ENCODE measurements at places on chromosomes 16 and 17. TPM values are rescaled to one million over a fixed set of nuclear protein-coding genes. Genes with fewer than 3 reads are reported as not detected.
A peak's percentile ranks its signal among the peaks of the same experiment; 100 is the strongest.

GRCh38 chr16:66164581-66165247 lies 201.8 kb upstream of the CDH5 start:
- no peak for DNase-seq

DNA sequence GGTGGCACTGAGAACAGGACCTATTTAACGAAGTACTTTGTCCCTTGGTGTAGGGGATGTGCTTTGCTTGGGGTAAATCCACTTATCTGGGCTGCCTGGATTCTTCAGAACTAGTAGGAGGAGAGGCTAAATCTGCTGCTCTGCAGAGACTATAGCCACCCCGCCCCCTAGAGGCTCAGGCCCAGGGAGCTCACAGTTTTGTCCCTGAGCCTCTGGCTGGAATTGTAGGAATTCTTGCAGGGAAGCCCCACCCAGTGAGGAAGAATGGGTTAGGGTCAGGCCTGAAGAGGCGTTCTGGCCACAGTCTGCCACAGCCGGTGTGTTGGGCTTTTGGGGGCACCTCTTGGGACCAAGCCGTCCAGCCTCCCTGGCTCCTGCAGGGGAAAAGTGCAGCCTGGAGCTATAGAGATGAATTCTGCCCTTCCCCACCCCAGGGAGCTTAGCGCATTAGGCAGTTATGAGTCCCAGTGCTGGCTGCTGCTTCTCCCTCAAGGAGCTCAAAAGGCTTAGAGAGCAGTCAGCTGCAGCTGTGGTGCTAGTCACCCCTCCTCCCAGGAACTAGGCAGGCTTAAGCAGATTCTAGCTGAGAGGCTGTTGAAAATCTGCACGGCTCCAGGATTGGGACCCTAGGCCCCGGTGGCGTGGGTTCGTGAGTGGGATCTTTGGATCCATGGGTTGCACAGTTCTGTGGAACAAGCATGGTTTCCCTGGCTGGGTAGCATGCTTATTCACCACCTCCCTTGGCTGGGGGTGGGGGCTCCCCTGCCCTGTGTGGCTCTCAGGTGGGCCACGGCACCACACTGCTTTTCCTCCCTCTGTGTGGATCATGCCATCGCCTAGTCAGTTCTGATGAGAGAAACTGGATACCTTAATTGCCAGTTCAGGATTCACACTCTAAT lies 237.4 kb upstream of the TOM1L1 start:
- no peak for DNase-seq

MYH8 gene
- total RNA-seq: not detected

DNA sequence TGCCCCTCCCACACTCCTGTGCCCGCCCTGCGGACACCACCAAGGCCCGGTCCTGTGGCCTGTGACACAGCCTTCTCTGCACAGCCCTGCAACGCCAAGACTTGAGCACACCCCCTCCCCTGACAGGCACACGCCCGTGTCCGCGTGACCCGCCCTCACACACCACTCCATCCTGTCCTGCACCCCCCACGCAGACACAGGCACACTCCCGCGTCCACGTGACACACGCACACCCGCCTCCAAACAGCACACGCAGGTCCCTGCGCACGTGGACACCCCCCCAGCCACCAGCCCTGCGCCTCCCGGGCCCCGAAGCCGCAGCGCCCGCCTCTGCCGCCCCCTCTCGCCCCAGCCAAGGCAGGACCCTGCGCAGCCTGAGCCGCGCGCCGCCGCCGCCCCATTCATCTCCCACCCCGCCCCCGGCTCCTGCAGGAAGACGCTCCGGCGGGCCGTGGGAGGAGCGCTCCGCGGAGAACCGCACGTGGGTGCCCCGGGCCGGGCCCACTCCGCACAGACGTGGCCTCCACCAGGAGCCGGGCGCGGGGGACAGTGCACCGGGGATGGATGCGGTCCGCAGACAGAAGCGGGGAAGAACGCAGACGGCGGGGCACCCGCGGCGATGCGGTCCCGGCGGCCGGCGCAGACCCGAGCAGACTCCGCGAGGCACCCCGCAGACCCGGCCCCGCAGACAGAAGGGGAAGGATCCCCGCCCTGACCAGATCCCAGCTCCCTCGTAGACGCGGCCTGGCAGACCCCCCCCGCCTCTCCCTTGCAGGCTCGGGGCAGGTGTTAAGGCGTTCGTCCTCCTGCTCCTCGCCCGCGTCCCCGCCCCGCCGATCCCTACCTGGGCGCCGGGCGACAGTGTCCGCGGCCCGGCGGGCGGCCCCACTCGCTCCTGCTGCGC lies 506 bp downstream of the CAMKK1 start:
- peak; percentile 27 for DNase-seq

GRCh38 chr16:67703626-67704025 lies 15.5 kb downstream of the GFOD2 start:
- no peak for DNase-seq

GRCh38 chr17:34861864-34862263 lies 99.4 kb downstream of the CCT6B start:
- no peak for DNase-seq

DNA sequence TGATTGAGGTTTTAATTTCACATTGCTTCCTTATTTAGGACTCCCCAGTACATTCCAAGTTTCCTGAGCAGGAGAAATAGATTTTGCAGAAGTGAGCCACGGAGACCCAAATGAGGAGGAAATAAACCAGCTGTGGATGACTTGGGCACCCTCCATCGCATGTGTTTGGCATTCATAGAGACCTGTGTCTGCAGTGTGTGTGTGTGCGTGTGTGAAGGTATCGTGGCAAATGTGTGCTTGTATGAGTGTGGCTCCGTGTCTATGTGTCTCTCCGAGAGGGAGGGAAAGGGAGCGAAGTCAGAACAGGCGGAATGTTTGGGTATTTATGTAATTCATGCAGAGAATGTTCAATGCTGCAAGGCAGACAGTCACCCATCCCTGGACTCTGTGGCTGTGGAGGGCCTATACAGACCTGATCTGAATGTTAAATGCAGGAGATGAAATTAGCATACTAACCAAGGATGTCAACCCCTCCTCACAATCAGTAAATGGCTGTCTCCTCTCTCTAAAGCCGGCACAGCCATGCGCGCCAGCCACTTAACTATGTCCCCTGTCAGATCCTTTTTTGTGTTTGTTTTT lies 186.0 kb upstream of the ZFHX3 start:
- DNase-seq: no peak

DNA sequence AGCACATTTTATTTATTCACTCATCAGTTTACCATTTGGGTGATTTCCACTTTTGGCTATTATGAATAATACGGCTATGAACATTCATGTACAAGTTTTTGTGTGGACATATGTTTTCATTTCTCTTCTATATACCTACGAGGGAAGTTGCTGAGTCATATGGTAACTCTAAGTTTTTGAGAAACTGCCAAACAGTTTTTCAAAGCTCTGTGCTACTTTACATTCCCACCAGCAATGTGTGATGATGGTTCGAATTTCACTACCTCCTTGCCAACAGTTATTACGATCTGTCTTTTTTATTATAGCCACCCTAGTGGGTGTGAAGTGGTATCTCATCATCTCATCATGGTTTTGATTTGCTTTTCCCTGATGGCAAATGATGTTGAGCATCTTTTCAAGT lies 63.7 kb upstream of the MRTFB start:
- DNase-seq: no peak

- no peak for DNase-seq
Measured at GRCh38 chr17:74452033-74452840, 14.2 kb upstream of the CD300A start.

GRCh38 chr17:44197980-44198720 lies 1.5 kb downstream of the ATXN7L3 start:
- DNase-seq: peak; percentile 65

- DNase-seq: peak; percentile 95
Measured at GRCh38 chr16:58392215-58393137, at the start of gene GINS3. Gene GINS3, plus strand, starts transcription at chr16:58392471. Its CDS starts 131 bp downstream, at chr16:58392602.

- DNase-seq: no peak
Measured at GRCh38 chr17:50190293-50190602, 11.2 kb downstream of the COL1A1 start.

CTNS gene
- 13.6 TPM for total RNA-seq

HSD11B2 gene
- not detected for total RNA-seq

C17orf100 gene
- total RNA-seq: 5.6 TPM

SLC38A8 gene
- not detected for total RNA-seq

- peak; percentile 16 for DNase-seq
Measured at GRCh38 chr17:34081269-34081668, 173.8 kb upstream of the CCL2 start.

CAPNS2 gene
- not detected for total RNA-seq

DNA sequence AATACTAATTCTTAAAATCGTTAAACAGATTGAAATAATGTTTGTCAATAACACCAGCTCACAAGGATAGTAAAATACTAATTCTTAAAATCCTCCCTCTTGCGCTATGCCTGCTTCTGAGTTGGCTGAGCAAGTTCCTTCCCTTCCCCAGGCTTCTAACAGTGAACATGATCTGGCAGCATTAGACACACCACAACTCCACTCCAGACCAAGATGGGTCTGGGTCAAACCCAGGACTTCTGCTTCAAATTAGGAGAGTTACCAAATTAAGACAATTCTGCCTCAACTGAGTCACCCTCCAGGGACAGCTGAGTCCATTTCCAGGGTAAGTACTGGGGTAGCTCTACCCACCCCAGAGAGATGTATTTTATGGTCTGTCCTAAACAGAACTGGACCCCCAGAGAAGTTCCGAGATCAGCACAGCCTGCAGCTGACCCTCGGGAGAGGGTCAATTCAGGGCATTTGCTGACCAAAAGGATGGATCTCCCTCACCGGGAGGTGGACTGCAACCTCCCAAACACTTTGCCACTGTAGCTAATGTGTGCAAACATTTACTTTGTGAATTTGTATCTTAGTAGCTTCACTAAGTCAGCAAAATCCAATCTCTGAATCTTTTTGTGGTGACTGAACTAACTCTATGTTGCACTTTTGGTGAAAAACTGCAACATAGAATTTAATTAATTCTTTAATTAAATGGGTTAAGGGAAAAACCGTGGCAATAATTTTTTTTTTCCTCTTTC lies 48.8 kb downstream of the ADCY9 start:
- no peak for DNase-seq

TGFB1I1 gene
- total RNA-seq: 0.38 TPM

DNA sequence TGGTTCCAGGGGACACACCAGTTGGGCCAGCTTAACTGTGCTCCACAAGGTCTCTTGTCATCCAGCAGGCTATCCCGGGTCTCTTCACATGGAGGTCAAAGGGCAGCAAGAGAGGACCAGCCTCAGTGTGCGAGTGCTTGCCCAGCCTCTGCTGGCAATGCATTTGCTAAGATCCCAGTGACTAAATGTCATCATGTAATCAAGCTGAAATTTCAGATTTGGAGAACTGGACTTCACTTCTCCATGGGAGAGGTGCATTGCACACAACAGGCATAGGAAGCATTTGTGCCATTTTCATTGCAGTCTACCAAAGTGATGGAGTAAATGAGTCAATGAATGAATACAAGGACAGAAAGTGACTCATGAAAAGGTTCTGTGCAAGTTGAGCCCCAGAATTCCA lies 51.2 kb upstream of the KDM8 start:
- no peak for DNase-seq

DNA sequence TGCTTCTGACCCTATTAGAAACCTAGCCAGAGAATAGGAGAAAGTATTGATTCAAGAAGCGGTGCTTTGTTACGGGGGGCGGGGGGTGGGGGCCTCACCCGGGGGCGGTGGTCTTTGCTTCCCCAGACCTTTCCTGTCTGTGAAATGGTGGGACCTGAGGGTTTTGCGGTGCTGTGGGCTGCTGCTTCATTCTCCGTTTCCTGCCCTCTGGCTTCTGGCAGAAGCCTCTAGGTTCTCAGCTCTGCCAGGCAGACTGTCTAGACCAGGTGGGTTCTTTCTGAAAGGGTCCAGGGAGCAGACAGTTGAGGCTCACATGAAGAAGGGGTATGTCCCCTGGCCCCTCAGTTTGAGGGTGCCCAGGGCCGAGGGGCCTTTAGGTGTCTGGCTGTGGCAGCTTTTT lies 14.0 kb downstream of the GSE1 start:
- DNase-seq: no peak

DNA sequence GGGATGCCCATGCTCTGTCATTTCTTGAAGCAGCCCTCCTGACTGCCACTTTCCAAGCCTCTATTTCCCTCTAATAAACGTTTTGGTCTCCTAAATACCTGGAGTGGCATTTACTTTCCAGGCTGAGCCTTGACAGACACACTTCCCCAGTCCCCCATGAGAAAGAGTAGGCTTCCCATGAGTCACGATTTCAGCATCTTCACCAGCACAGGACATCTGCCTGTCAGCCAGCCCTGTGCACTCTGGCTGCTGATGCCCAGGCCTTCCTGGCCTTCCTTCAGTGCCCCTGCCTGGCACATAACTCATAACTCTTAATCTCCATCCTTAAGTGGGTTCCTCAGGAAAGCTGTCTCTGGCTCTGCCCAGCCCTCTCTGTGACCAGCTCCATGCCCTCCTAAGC lies 30.8 kb upstream of the GAS7 start:
- no peak for DNase-seq

DNA sequence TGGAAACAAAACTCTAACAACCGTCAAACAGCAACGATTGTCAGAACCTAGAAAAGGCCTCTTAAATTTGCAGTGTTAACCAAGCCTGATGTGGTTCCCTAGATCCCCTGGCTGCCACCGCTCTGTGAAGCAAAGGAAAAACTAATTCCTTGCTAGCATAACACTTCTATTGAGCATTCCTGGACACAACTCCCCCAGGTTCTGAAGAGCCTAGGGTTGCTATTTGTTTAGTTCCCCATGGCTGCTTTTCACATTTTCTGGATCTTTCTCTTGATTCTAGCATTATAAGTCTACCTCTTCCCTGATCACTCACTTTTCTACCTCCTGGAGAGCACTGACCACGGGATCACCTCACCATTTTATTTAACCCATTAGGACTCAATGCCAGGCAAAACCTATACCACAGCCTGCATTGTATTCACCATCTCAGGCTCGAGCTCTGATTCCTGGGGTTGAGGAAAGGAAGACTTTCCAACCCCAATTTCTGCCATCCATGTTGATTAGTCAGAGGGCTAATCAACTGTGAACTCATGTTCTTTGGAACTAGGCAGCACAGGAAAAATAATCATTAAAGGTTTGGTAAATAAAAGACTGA lies 692 bp upstream of the KCNJ16 start:
- DNase-seq: no peak

DNA sequence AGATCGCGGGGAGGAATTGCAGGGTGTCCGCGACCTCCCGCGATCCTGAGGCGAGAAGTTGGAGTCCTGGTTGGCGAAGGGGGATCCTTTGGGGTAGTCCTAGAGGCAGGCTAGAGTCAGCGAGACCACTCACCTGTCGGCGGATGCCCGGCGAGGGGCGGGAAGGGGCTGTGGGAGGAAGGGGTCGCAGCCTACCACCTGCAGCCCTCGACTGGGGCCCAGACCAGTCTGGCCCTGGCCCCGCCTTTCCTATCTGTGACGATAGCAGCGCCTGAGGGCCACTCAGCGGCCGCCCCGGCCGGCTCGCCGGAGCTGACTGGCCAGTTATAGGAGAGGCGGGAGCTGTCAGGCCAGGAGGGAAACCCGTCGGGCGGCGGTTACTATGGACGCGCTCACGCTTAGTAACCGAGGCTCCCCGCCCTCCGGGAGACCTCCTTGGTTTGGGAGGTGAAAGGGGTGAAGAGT lies at the start of gene TEKT3:
Gene TEKT3, minus strand, starts transcription at position 213 of the 465 bp plus-strand sequence. CDS start 10,012 bp downstream, outside the sequence.
- DNase-seq: no peak

DNA sequence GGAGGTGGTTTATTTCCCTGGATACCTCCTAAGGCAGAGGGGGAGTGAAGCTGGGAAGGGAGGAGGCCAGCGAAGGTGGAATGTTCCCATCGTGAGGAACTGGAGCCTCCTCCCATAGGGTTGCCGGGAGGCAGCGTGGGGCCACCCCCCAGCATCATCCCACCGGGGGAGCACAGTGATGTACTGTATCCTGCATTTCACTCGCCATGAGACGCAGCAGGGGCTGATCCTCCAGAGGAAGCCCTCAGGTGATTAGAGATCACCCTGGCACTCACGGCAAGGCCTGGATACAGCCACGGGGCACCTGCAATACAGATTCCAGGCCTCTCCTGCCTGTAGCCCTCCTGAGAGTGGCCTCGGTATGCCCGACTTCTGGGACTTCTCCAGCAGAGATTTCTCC lies 25.5 kb upstream of the BEAN1 start:
- no peak for DNase-seq
